ENCODE measurements at places on chromosomes 7 and 10.

DNA sequence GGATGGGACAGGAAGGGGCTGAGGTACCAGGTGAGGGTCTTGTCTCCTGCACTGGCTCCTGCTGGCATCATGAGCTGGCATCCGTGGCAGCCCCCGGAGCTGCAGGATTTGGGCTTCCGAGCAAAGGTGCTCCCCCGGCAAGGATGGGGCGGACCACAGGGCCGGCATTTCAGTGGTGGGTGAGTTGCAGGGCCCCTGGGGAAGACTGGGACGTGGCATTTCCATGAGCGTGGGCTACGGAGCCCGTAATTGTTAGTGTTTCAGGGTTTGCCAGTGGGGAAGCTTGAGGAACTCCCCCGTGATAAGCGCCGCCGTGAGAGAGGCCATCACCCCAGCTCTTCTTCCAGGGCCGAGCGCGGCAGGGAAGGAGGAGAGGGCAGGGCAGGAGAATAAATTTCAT is 235.6 kb downstream of the MGMT start:
- ATAC-seq, result no peak

- ATAC-seq, result no peak
Measured at GRCh38 chr7:43454936-43455518, 127.9 kb upstream of the STK17A start.

- no peak for ATAC-seq
Measured at GRCh38 chr7:151251328-151251688, 2.8 kb upstream of the SMARCD3 start.

DNA sequence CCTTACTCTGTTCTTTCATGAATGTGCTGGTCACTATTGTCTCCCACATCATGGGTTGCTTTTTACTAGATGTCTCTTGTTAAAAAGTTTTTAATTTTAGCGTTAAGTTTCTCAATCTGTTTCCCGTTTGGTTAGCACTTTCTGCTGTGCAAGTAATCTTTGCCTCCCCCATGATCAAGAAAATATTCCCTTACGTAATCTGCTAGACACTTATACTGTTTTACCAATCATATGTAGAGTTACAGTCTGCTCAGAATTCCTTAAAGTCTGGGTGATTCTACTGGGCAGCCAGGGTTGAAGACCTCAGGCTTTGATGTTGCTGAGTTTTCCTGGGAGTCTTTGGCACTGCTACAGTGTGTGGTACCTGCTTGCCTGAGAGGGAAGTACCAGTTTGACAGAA is 38.2 kb upstream of the RPA3 start:
- no peak for ATAC-seq

Data from stimulated activated memory B cell treated with anti-CD40 and anti-IgM and Interleukin-4, amounts not matched to agents 10 μg/mL and 1 μg/mL and 100 μg/mL, for 72 hours (primary cell).